Fibroblast of skin of scalp (primary cell): ENCODE measurements at places on chromosomes 2 and 18.

DNA sequence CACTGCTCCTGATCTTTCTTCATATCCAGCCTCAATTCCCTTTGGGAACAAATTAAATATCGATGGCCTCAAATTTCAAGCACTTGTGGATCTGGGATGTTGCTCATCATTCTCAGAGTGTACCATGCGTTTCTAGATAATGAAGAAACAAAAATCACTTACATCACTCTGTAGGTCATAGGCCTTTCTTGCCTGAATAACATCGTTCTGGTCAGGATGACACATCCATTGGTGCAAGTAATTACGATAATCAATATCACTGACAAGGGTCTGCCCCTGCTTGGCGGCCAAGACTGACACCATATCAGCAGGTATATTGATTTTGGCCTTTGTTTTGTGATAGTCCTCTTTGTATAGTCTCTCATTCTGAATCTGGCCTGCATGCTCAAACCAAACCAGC, 157.3 kb downstream of the RIF1 start:
- DNase-seq, result no peak

GRCh38 chr2:96636551-96637171, 1.5 kb downstream of the KANSL3 start:
- DNase-seq, result no peak

GRCh38 chr2:102433973-102434654, 11.2 kb downstream of the IL18RAP start:
- no peak for DNase-seq

- DNase-seq, result no peak
Observed at GRCh38 chr2:102030855-102031527, 39.2 kb downstream of the IL1R2 start.

DNA sequence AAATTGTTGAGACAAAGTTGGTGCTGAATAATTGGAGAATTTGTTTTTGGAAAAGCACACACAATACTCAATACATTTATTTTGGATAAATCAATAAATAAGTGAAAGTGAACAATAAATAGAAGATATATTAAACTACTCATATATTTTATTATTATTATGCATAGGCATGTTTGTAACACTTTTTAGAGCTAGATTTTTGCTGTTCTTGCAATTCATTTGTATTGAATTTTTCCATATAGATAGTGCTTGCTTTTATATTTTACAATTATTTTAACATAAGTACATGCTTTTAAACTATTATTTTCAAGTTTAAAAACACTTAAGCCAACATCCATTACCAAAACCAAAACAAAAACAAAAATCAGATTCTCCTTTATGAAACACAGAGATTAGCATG, 43.9 kb downstream of the BAZ2B start:
- no peak for DNase-seq

DNA sequence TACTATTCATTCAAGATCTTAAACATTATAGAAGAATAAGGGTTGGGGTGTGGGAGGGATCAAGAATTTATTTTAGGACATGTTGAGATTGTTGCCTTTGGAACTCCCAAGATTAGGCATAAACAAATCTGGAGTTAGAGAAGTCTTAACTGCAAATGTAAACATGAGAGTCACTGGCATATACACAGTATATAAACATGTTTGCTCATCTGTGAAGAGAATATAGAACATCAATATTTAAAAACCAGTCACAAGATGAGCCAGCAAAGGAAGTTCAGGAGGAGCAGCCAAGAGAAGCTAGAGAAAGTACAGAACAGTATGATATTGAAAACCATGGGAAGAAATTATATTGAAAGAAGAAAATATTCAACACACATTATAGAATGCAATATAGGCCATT, 638.6 kb upstream of the SLC39A10 start:
- no peak for DNase-seq

DNA sequence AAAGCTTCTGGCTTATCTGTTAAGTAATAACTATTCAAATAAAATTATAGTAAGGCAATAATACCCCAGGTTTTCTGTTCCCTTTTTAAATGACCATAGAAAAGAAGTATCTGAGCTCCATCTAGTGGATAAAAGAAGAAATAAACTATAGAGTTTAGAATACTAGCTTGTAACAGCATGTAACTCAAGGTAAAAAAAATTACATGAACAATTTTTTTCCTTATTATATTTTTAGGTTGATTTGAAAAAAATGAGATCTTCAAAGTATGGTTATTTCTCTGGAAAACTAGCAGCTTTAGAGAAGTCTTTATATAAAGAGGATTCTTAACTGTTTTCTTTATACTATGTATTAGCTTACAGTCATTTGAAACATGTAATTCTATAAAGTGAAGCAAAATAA, 58.1 kb downstream of the NCKAP1 start:
- DNase-seq, result peak; percentile 31

- no peak for DNase-seq
Observed at GRCh38 chr2:69141061-69141460, 128.1 kb downstream of the ANTXR1 start.

- no peak for DNase-seq
Observed at GRCh38 chr2:121412349-121412748, 118.3 kb upstream of the RNU4ATAC start.

- peak; percentile 14 for DNase-seq
Observed at GRCh38 chr2:73297151-73297559, 3.8 kb upstream of the EGR4 start.

DNA sequence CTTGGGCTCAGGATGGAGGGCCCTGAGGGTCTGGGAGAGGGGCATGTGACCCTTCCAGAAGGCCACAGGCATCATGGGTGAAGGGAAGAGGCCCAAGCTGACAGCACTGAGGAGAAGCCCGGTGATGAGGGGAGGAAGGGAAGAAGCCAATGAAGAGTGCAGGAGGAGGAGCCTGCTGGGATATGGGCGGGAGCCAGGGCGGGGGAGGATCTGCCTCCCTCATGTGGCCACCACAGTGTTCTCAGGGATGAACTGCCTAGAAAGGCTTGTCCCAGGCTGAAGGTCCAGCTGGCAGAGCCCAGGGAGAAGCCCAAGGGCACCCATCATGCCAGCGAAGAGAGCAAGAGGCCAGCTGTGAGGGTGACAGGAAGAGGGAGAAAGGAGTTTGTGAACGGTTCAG, 24.6 kb upstream of the PLB1 start:
- DNase-seq, result no peak
